ENCODE measurements at places on chromosomes 5 and 9.

DNA sequence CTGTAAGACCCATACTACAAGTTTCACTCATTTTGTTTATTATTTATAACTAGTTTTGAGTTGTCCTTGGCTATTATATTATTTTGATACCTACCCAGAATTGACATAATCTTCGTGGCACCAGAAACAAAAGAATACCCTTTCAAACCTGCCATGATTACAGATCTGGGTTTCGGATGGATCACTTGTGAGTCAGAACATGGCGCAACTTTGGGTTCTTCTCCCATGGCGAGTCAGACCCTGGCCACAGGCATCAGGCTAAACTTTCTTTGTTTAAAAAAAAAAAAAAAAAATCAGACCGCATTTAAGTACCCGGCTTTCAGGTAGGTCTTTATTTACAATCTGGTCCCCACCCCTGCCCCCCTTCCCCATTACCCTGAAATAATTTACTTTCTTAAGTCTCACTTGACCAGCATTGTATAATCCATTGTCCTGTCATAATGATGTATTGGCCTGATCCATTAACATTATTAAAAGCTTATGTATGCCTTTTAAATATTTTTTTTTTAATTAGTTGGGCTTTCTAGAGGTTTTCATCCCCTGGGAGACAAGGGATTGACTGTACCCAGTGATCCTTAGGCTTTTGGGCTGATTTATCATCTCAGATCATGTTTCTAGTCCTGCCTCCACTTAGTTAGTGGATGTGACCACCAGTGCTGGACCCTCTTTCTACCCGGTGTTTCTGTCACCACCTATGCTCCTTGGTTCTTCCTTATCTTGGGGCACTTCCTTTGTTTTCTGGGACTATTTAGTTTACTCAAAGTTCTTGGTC, 43.9 kb downstream of the F2RL2 start:
- DNase-seq = no peak

DNA sequence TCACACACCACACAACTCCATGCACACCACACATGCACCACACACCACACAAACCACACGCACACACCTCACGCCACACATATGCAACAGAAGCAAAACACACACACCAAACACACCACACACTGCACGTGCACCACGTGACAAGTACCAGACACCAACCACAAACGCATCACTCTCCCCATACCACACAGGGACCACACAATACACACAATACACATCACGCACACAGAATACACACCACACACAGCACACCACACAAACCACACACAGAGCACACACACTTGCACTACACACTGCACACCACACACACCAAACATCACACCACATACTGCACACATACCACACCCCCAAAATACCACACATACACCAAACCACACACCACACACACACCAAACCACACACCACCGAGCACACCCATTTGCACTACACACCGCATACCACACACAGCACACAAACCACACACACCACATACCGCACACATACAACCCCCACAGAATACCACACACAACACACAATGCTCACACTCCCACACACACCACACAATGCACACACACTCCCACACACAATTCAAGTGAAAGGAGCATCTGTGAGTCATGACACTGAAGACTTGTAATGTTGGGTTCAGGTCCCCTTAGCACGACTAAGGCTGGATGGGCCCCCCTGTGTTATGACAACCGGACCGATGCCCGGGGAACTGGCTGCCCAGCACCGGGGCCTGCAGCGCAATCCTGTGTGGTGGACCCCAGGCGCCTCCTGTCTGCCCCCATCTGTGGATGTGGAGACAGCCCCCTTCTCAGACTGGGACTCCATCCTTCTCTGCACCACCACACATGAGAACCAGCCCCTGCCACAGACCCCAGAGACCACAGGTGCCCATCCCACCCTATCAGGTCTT, 6.0 kb upstream of the ZDHHC11 start:
- DNase-seq = no peak

- no peak for DNase-seq
These were observed 4.4 kb upstream of the BHMT start for GRCh38 chr5:79107020-79107796.

DNA sequence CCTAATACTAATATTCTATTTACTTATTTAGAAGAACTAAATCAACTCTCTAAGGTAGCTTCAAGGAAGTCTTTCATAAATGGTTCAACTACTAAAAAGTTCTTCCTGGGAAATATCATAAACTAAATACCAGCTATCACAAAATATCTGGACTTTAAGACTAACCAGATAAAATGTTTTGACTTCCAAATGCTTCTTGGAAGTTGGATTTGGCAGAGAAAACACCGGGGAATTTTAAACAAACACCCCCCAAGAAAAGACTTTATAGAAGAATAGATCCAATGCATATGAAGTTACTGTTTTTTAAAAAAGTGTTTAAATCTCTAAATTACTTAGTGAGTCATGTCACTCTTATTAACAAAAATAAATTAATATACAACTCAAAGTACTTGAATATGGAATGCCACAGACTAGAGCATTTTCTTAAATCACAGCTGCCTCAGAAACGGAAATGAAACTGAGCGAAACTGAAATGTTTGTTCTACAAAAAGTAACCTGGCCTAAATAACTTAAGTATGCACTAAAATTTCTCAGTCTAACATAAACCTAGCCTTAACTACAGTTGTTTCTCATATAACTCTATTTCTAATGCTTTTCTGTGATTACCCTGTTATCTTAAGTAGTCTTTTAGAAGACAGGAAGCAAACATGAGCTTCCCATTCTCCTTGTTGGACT, 6.8 kb downstream of the ABCA1 start:
- no peak for DNase-seq

GRCh38 chr5:28254846-28255245, 1216.5 kb upstream of the CDH9 start:
- no peak for DNase-seq

GRCh38 chr9:31334837-31335528, 1049.5 kb upstream of the ACO1 start:
- no peak for DNase-seq

GRCh38 chr5:93782978-93783377, 41.6 kb upstream of the POU5F2 start:
- no peak for DNase-seq

DNA sequence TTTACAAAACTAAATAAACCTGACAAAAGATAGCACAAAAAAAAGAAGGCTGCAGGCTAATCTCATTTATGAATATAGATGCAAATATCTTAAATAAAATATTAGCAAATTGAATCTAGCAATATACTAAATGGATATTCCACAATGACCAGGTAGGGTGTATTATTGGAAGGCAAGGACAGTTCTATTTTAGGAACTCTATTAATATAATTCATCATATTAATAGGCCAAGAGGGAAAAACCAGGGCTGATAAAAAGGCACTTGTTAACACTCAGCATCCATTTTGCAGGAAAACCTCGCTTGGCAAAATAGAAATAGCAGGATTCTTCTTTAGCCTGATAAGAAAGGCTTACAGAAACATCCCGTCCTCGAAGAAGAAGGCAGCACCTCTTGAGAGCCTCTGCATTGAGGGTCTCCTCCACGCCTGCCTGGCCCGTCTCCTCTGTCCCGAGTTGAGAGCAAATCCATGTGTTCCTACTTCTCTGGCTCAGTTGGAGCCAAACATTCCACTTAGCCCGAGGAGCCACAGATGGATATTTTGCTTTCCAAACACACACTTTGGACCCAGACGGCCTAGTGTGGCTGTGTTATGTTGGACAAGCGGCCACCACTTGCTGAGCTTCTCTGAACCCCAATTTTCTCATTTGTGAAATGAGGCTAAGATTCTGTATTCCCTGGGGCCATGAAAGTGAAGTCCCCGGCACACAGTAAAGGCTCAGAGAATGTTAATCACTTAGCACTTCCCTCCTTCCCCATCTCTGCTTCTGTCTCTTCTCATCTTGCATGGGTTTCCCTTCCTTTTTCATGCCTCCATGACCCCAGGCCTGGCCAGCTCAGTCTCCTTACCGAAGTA, 181.8 kb upstream of the MVB12B start:
- no peak for DNase-seq

DNA sequence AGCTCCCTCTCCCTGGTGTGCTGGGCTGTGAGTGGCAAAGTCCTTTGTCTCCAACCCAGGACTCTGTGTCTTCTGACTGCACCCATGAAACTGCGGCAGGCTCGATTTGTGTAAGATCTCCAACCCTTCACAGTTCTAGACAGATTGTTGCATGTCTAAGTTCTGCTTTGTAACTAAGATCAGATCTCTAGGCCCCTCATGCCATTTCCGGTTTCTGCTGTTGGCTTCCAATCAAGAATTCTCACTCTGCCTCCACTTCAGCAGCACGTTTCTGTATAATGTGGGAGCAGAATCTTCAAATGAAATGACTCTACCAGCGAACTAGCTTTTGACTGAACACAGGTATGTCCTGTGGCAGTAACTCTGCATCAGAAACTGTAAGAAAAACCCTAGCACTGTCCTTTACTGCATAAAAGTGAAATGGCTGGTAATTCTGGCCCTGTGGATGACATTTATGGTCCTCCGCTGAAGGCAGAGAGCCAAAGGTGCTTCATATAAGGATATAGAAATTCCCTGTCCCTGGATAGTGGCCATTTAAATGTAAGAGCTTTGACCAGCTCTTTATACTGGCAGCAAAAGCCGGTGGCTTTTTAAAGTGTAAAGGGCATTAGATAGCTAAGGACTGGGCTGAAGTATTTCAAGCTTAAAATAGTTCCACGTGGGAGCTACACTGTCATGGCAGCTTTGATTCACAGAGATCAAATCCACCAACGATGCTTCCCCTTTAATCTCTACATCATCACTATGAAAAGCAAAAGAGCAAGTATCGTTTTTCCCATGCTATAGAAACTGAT, 319.0 kb upstream of the CDH6 start:
- DNase-seq = no peak

DNA sequence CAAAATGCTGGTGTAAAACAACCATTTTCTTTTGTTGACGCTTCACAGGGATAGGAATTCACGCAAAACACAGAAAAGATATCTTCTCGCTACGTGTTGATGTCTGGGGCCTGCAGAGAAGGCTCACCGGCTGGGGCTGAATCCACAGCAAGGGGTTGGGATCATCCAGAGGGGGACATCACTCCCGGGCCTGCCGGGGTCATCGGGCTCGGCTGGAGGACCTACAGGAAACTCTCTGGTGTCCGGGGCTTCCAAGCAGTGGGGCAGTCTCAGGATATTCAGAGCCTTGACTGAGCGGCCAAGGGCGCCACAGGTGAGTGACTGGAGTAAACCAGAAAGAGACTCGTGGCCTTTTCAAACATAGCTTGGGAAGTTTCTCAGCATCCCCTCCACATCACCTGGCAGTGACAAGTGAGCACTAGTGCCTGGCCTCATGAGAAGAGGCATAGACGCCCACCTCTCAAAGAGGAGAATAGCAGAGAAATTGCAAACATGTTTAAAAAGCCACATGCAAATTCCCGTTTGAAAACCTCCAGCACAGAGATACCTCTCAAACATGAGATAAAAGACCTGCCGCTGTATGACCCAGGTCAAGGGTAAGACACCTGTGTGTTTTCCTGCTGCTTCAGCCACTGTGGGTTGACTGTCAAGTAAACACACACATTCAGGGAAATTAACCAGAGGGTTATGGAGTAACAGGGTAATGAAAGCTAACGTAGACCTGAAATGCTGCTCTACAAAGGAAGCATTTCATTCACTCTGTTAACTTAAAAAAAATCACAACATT, 50.8 kb upstream of the SIMC1 start:
- DNase-seq = no peak

GRCh38 chr5:111066261-111066938, 5.1 kb upstream of the TSLP start:
- no peak for DNase-seq

GRCh38 chr5:80275347-80275746, 19.5 kb upstream of the SERINC5 start:
- no peak for DNase-seq
